Stimulated activated CD8-positive, alpha-beta memory T cell treated with anti-CD3 and anti-CD28 coated beads, Interleukin-7, amount 100 ng/mL, for 1 hour (primary cell): ENCODE measurements at places on chromosomes 16 and 17.

DNA sequence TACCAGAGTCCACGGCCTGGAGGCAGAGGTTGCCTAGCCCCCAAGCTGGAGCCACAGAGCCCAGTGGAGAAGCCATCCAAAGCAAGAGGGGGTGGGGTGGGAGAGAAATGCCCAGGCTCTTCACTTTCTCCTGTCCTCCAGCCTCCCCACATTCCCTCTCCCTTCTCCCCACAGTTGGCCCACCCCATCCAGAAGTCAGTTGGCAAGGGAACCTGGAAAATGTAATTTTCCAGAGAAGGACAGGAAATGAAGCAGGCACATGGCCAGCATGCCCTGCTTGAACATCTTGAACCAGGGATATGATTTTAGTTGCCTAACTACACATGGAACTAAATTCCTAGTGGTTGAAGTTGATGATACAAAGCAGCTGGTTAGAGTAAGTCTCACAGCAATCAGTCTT is 73.3 kb upstream of the IRX6 start:
- DNase-seq, result no peak

GRCh38 chr16:86398201-86398600 is 112.1 kb upstream of the FOXF1 start:
- DNase-seq, result no peak

DNA sequence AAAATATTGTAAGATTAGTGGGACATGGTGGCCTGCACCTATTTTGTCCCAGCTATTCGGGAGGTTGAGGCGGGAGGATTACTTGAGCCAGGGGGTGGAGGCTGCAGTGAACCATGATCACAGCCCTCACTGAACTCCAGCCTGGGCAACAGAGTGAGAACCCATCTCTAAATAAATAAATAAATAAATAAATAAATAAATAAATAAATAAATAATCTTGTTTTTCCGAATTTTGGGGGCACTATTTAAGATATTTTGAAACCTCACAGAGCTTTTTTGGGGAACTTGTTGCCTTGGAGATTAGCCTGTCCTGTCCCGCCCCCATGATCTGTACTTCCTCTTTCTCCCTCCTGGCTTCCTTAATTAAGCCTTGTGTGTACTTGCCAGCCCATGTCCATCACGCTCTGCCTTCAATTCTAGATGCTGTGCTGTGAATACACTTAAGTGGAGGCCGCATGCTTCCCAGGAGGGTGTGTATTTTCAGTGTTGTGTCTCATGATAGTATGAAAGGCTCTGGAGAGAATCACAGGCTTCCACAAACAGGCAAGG is 4.4 kb downstream of the LGALS9 start:
- DNase-seq, result no peak

- no peak for DNase-seq
These were observed 486.9 kb downstream of the CDH8 start for GRCh38 chr16:61549327-61549726.

- no peak for DNase-seq
These were observed 1.5 kb downstream of the CDK12 start for GRCh38 chr17:39462631-39463375.

GRCh38 chr16:82653550-82654511 is 27.1 kb downstream of the CDH13 start:
- no peak for DNase-seq

DNA sequence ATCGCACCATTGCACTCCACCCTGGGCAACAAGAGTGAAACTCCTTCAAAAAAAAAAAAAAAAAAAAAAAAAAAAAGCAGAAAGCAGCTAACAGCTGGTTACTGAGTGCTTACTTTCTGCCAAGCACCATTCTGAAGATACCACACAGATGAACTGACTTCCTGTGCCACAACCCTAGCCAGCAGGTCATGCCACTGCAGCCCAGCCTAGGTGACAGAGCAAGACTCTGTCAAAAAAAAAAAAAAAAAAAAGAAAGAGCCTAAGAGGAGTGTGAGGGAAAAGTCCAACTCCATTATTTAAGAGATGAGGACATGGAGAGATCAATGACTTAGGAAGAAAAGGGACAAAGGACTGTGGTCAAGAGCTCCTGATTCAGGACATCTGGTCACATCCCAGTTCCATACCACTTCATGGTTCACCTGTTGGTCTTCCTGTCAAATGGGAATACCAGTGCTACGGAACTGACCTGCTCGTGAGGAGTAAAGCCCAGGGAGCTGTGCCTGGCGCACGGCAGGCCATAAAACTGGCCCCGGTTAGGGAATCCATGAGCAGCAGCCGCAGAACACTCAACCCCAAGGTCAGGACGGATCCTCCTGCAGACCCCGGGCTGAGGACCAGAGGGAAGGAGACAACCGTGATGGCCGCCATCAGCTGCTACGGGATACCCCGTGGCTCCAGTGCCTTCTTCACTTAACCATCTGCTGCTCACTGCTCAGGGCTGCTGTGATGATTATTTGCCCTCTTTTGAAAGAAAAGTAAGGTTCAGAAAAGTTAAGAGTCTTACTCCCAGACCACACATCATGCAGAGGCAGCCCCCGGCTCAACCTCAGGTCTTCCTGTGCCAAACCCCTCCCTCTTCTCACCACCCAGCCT is 950 bp downstream of the KLHDC4 start:
- no peak for DNase-seq

DNA sequence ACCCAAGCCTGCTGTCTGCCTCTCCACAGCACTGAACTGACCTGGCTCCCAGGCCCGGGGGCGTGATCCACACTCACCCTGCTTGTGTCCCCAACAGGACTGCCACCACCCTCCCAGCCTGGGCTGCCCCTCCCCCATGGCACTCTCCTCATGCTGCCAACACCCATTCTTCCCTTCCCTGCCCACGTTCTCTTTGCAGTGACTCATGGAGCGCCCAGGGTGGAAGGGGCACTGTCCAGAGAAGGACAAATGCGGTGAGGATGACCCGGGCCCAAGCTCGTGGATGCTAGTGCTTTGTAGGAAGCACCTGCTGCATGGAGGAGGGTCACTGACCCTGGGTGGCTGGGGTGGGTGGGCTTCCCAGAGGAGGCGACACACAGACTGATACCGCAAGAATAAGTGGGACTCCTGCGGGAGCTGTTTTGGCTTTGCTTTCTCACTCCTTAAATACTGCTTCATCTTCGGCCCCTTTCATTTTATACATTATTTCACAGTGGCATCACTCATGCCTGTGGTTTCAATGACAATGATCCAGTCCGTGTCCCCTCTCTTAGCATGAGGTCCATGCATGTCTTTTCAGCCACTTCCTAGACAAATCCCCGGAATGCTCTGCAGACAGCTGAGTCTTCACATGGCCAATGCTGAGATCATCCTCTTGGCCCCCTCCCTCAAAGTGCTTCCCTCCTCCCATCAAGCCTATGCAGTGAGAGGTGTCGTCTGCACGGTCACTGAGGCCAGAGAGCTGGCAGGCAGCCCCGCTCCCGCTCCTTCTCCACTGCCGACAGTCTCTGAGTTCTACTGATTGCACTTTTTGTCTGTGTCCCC is 17.6 kb downstream of the CDK5R1 start:
- no peak for DNase-seq

- DNase-seq, result no peak
These were observed 56.1 kb downstream of the SKAP1 start for GRCh38 chr17:48373883-48374282.

- no peak for DNase-seq
These were observed 11.5 kb downstream of the GAS7 start for GRCh38 chr17:10186771-10187410.

DNA sequence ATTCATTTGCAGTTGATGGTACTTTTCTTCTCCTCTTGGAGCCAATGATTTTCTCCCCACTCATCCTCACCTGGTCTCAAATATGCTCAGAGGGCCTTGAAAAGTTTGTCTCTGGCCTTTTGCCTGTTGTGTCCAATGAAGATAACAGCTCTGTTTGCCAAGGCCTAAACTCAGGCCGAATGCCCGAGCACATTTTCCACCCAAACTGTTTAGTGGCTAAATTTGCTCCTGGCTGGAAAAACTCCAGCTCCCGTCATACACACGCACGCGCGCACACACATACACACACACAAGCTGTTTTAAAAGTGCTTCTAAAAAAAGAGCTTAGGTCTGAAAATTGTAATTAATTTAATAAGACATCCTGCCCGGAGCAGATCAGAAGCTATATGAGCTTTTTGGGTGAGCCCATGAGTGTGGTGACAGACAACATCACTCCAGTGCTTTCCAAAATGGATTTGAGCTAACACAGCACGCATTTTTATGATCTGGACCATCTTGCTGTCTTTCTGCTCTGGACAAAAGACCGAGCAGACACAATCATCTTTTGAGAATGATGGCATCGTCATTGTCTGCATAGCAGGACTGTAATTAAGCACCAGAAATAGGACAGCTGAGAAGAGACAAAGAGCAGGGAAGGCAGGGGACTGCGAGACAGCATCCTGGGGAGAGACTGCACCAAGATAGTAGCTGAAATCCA is 48.9 kb downstream of the IRX6 start:
- no peak for DNase-seq

DNA sequence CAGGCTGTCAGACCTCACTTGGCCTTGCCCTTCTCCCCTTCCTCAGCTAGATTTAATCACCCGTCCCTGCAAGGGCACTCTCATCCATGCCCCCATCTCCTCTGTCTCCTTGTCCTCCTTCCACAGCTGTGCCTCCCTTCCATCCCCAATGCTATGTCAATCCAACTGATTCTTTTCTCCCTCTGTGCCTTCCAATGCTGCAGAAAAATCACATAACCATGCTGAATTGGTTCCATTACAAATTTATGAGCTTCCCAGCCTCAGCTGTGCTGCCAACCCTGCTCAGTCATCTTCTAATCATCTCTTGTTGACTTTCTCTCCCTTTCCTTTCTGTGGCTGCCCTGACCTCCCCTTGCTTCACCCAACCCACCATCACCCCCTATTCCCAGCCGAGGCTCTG is 56.3 kb upstream of the PIRT start:
- DNase-seq, result no peak

DNA sequence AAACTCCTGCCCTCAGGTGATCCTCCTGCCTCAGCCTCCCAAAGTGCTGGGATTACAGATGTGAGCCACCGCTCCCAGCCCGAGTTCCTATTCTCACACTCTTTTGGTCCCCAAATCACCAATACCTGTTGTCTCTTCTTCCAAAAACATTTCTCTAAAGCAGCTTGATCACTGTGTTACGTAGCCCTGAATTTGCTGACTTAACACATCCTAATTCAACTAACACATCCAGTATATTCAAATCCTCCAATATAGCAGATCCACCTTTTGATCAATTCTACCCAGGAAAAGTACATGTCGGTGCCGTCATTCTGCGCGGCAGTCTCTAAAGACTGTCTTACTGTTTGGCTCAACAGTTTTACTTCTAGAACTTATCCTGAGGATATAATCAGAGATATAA is 191.3 kb downstream of the ZNF18 start:
- no peak for DNase-seq

GRCh38 chr17:27181935-27182334 is 112.0 kb upstream of the WSB1 start:
- DNase-seq, result no peak

GRCh38 chr17:43673516-43674323 is 12.0 kb upstream of the MEOX1 start:
- DNase-seq, result peak; percentile 46

DNA sequence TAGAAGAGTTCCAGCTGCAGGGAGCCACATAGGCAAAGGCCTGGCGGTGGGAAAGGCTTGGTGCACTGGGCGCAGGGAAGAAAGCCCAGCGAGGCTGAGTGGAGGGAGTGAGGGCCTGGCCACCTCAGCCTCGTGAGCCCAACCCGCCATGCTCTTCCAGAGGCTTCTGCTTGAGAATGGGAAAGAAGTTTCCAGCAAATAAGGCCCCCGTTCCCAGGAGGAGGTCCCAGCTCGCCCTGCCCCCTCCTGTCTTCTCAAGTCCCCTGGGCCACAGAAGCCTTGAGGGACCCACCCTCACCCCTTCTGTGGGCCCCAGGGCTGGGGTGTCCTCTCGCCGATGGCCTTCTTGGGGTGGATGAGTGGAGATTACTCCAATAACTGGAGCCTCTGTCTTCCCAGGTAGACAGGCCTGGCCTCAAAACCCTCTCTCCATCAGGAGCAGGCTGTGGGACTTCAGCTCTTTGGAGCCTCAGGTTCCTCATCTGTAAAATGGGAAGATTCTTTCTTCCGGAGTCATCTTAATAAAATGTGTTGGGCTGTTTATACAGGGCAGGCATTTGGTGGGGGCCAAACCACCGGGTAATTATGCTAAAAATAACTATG is 933 bp upstream of the SNN start:
- no peak for DNase-seq

GRCh38 chr17:35313875-35314409 is 59.5 kb downstream of the SLFN11 start:
- peak; percentile 3 for DNase-seq

- no peak for DNase-seq
These were observed 127.1 kb downstream of the ENGASE start for GRCh38 chr17:79201536-79202227.

DNA sequence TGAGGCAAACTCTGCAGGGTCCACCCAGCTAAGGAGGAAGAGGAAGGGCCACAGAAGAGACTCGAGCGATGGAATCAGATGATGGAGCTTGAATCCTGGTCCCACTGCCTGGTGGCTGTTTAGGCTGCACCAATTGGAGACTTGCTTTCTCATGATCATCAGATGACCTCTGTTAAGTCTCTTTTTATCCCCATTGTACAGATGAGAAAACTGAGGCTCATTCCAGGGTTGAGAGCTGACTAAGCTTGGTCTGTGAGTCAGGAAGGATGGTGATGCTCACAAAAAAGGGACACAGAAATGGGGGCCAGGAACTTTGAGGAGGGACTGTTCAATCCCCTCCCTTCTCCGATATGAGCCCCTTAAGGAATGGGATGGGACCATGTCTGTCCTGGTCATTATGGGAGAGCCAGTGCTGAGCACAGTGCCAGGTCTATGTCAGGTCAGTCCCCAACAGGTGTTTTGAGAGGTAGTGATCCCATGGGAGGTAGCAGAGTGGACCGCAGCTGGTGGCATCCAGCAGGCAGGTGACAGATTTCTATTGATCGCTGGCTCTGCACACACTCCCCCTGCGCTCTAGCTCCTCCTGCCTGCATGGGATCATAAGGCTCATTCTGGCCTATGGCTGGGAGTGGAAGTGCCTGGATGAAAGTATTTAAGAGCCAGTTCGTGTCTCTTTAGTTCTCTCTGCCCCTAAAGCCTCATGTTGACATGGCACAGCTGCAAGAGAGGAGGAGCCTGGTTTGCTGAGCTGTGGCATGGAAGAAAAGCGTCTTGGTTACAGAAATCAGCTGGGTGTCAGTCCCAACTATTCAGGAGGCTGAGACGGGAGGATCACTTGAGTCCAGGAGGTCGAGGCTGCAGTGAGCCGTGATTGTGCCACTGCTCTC is 27.2 kb downstream of the SNX20 start:
- DNase-seq, result no peak

DNA sequence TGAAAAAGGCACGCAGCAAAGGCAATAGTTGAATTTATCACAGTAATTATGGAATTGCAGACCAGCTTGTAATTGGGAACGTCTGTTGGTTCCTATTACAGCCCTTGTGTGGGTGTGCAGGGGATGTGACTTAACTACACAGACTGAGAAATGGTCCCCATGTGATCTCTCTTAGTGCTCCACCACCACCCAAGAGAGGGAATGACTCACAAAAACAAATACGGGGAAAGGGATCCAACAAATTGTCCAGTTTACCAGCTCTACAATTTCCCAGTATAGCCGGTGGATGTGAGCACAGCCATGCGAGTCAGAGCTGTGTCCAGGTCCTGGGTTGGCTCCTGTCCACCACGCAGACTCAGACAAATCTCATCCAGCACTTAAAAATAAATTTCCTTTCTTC is 337.9 kb downstream of the GRIN2A start:
- no peak for DNase-seq

- DNase-seq, result no peak
These were observed 6.9 kb upstream of the PRSS27 start for GRCh38 chr16:2726923-2727322.
